ENCODE measurements at places on chromosomes 4 and X.
A peak's percentile ranks its signal among the peaks of the same experiment; 100 is the strongest.

GRCh38 chr4:61877893-61878292 is 677.8 kb downstream of the ADGRL3 start:
- DNase-seq, result no peak

GRCh38 chr4:41882625-41883347 is 52.4 kb upstream of the TMEM33 start:
- peak; percentile 51 for DNase-seq

GRCh38 chr4:721261-722168 is 15.9 kb downstream of the PCGF3 start:
- DNase-seq, result peak; percentile 89

GRCh38 chr4:153471698-153472093 is 5.5 kb downstream of the TMEM131L start:
- DNase-seq, result peak; percentile 77

DNA sequence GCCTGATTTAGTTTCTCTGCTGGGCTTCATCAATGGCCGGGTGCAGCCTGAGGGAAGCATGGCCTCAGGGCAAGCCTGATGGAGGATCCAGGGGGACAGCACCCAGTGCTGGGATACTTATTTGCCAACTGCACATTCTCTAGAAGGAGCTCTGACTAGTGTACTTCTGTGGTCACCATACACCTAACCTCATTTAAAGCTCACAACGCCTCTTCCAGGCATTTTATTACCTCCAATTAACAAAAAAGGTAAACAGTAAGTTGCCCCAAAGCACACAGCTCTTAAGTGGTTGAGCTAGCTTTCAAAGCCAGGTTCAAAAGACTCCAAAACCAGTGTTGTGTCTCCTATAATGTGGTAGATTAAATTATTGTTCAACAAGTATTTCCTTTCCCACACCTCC is 26.8 kb upstream of the ATXN3L start:
- no peak for DNase-seq

- DNase-seq, result no peak
These were observed 25.0 kb upstream of the CD38 start for GRCh38 chr4:15753081-15753480.

DNA sequence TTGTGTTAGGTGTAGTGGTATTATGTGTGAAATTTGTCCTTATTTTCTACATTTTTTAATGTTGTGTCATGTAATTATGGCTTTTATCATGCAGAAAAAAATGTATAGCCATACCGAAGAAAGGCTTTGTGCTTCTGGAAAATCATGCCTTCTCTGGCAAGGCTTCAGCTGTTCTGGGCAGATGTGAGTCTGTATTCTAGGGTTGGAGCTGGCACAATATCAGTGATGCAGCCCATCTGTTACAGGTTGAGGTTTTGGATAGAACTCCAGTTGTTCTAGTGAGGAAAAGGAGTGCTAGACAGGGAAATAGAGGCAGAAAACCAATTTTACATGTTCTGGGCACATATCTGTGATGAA is 44.8 kb upstream of the PRSS12 start:
- peak; percentile 17 for DNase-seq

DNA sequence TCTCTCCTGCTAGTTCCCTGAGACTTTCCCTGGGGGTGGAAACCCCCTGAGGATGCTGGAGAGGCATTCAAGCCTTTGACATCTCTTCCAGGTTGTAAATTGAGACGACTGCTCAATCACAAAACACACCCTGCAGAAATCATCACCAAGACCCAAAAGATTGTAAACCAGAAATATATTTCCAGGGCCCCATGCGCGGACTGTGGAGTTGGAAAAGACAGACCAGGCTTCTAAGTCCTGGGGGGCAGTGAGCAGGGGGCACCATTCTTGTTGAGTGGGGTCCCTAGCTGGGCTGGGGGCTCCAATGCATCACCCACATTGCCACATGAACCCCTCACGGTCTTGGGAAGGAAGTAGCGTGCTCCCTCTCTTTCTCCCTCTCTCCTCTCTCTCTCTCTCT is 87.9 kb upstream of the C4orf50 start:
- no peak for DNase-seq

DNA sequence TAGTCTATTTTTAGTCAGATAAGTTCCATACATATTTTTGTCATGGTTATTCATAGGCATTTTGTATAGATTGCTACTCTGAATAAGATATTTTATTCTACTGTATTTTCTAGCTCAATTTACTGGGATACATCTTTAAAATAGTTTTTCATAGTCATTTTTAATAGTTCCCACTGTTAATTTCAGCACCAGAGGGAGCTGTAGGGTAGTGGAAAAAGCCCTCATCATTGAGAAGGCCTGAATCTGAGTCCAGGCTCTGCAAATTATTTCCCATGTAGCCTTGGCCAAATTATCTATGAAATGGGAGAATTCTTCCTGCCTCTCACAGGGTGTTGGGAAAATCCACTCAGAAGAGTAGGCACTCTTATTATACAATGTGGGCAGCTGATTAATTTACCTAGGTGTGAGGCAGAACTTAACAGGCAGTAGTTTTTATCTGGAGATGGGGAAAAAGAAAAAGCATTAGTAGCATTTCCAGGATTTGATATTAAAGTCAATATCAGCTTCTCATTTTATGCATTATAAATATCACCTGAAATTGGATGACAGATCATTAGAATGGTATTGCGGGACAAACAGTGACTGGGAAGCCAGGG is 102.9 kb upstream of the PAQR3 start:
- peak; percentile 46 for DNase-seq

DNA sequence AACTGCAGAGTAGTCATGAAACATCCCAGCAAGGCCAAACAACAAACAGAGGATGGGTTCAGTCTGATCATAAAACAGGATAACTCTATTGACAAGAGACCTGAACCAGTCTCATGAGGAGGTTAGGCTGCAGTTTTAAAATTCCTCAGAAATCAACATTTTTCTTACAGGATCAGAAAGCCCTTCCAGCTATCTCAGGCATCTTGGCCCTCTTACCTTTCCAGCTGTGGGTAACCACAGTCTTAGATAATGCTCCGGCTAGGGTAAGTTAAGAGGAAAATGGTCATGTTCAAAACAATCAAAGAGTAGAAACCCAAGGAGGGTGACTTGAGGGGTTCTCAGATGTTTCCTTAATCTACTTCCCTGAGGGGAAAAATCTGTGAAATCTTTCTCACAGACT is 5.1 kb downstream of the CTSO start:
- DNase-seq, result no peak

GRCh38 chr4:108171339-108172230 is 2.9 kb upstream of the LEF1 start:
- no peak for DNase-seq

- no peak for DNase-seq
These were observed 12.7 kb upstream of the SMIM43 start for GRCh38 chr4:121777625-121778024.

DNA sequence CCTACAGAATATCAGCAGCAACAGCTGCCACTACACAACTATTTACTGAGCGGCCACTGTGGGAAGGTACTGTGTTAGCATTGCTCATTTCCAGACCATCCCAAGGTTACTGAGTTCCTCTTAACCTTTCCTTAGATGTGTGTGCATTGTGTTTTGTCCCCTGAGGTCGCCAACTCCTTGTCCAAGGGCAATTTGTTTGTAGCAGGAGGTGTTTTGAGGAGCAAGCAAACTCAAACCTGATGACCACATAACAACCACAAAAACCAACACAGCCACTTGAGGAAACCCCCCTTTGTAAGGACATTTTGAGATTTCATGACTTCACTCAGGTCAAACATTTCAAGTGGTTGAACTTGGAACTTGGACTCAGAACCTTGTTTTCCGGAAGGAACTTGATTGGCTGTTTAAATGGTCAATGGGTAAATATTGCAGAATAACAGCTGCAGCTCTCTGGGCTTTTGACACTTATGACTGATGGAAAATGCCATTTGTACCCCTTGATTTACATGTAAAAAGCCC is 122.3 kb downstream of the MID1IP1 start:
- no peak for DNase-seq

DNA sequence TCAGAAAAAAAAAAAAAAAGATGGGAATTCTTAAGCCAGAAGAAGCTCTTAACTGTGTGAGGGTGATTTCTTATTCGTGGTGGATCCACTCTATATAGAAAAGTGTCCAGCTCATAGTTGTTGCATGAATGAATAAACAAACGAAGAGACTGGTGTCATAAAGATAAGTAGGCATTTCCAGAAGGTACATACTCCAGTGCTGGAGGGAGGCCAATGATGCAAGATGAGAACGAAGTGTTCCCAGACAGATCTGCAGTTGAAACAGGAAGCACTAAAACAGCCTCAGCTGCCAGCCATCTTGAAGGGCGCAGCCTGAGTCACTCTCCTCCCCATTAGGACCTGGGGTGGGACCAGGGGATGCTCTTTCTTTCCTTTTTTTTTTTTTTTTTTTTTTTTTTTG is 47.4 kb upstream of the HOPX start:
- DNase-seq, result peak; percentile 86

GRCh38 chrX:38044701-38045100 is 38.3 kb downstream of the SYTL5 start:
- DNase-seq, result no peak

DNA sequence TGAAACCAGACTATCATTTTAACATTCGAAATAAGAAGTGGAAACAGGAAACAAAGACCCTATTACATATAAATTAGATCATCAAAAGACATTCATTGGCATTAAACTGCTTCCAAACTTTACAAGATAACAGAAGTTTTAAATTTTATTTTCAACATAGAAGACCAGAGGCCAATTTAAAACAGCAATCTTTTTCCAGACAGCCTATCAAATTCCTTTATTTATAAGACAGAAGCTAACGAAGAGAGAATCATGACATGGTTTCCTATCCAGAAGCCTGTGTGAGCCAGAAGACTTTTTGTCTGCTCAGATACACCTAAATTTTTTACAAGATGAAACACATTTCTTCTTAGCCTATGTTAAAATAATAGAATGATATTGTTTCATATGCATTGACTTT is 291.9 kb downstream of the PPP3CA start:
- no peak for DNase-seq

- DNase-seq, result no peak
These were observed 46.5 kb upstream of the NKAP start for GRCh38 chrX:119989905-119990555.

GRCh38 chrX:139798701-139799100 is 90.7 kb upstream of the MCF2 start:
- no peak for DNase-seq

GRCh38 chrX:136525738-136526606 is 6.0 kb upstream of the VGLL1 start:
- DNase-seq, result peak; percentile 77

GRCh38 chr4:150938417-150938816 is 76.7 kb downstream of the LRBA start:
- DNase-seq, result no peak

GRCh38 chrX:151570561-151570960 is 7.1 kb downstream of the PASD1 start:
- no peak for DNase-seq

GRCh38 chr4:73308286-73308685 is 49.7 kb upstream of the ANKRD17 start:
- peak; percentile 6 for DNase-seq

DNA sequence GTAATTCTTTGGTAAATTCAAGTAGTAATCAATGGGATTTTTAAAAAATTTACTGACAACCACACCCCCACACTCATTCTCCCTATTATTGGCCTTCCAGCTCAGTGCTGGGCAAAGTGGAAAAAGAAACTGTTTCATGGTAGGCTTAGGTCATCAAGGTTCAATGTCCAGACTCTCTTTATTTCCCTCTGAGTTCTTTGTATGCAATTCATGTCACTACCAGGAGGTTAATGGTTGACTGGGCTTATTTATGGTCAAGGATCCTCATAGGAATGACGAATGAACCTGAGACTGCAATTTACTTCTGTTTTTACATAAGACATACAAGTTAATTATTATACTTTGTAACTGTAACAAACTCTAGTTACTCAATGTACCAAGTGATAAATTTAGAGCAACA is 403.2 kb downstream of the KLHL13 start:
- no peak for DNase-seq

GRCh38 chr4:121072224-121073003 is at the start of gene NDNF:
Gene NDNF, minus strand, starts transcription at chr4:121072535. Its CDS starts 26,698 bp downstream, at chr4:121045837.
- DNase-seq, result peak; percentile 26

Measured in epithelial cell of esophagus (primary cell).